Astrocyte of the spinal cord (primary cell): ENCODE measurements at places on chromosomes 7 and 10.

DNA sequence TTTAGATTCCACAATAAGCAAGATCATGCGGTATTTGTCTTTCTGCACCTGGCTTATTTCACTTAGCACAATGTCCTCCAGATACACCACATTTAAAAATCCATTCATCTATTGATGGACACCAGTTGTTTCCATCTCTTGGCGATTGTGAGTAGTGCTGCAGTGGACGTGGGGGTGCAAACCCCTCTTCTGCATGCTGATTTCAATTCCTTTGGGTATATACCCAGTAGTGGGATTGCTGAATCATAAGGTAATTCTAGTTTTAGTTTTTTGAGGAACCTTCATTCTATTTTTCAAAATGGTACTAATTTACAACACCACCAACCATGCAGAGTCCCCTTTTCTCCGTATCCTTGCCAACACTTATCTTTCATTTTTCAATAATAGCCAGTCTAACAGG lies 2.0 kb upstream of the ASB10 start:
- DNase-seq: no peak

DNA sequence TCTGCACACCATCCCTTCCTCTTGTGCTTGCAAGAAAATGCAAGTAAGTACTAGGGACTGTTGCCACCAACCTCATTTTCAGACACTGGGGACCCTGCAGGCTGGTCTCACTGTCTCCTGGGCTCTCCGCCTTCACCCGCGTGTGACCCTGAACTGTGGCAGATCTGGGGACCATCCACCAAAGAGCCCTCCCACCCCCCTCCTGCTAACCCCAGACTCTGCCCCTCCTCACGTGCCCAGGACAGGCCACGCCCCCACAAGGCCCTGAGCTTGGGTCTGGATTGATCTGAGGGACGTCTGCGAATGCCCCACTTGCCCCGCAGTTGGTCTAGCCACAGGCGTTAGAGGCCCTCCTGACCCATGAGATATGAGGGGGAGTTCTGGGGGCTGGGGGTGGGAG lies 8.1 kb downstream of the CNPY1 start:
- no peak for DNase-seq

- no peak for DNase-seq
Observed at GRCh38 chr10:100744136-100744986, 1.0 kb upstream of the PAX2 start.

DNA sequence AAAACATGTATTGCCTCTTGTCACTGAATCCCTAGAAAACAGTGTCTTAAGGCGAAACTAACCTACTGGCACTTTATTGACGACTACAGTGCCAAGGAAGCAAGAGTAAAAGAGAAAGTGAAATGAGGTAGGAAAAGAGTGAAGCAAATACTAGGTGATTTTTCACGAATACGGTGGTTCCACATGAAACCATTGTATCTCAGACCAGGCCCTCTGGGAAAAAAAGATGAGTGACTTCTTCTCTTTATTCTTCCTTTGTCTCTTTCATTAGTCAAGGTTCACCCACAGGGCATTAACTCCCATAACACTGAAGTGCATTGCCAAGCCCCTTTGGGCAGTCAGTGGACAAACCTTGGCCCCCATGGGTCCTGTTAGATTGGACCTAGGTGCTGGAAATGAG lies 16.2 kb upstream of the MACC1 start:
- no peak for DNase-seq

DNA sequence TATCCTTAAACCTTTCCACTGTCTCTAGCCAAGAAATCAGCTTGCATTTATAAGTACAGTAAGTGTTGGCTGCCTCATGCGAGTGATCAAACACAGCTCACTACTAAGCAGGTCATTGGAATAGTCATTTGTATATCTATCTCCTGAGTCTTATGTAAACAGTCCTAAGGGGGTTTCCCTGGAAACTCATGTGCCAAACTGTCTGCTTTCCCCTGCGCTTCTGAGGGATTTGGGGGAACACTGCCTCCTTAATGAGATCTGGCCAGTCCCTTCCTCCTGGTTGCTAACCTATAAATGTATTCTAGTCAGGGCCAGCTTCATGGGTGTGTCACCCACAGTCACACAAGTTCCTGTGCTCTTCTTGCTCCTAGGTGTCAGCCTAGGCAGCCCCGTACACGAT lies 133.1 kb downstream of the CD36 start:
- DNase-seq: peak; percentile 35

GRCh38 chr10:103870516-103870915 lies 15.1 kb upstream of the SH3PXD2A start:
- peak; percentile 46 for DNase-seq

GRCh38 chr7:86745013-86745745 lies 101.5 kb downstream of the GRM3 start:
- DNase-seq: no peak

DNA sequence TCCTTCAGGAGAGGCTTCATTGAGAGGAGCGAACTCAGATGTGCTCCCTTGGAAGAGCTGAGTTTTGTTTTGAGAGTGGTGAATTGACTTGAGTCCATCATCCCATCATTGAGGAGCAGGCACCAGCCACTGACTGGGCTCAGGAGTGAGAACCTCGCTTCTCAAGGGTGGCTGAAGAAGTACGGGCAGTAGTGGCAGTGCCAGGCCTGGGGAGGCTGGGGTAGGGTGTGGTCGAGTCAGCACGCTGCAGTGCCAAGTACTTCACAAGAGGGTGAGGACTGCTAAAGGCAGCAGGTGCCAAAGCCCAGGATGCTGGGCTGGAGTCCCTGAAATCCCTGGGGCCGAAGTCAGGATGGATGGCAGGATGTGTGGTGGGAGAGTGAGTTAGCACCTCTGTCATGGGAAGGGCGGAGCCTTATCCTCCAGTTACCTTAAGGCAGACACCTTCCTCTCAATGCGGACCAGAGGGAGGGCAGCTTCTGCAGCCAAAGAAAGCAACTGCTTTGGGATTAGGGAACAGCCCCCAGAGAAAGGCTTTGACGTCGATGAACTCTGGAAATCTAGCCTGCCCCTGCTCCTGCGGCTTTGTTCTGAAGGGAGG lies 210.3 kb downstream of the CAMK1D start:
- DNase-seq: no peak

GRCh38 chr7:136958016-136958415 lies 89.6 kb downstream of the CHRM2 start:
- DNase-seq: peak; percentile 14

DNA sequence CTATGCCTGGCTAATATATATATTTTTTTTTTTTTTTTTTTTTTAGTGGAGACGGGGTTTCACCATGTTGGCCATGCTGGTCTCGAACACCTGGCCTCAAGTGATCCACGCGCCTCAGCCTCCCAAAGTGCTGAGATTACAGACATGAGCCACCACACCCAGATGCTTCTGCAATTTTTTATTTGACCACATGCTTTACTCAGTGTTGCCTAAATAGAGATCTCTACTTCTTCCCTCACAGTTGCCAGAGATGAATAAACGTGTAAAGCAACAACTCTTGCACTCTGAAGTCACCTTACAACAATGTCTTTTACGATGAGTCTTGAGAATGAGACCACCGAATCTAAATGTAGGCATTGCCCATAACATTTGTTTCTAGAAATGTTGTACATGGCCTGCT lies 107.9 kb upstream of the FRMD4A start:
- no peak for DNase-seq
